ENCODE measurements at places on chromosomes 5 and 9.

DNA sequence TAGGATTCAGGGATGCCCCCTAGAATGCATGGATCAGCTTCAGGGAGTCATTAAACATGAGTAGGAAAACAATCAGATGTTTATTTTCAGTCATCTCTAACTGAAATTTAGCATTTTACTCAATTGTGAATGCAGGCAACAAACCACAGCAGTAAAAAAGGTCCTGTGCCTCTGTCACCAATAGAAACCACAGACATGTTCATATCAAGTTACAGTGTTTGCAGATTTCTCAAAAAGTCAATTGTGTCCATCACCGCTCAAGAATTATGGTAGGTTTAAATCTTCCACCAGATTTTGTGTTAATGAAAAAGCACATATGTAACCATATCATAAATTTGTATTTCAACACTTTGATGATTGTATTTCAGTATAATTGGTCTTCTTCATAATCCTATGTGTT, 68.4 kb upstream of the SLC1A1 start:
- DNase-seq, result no peak

DNA sequence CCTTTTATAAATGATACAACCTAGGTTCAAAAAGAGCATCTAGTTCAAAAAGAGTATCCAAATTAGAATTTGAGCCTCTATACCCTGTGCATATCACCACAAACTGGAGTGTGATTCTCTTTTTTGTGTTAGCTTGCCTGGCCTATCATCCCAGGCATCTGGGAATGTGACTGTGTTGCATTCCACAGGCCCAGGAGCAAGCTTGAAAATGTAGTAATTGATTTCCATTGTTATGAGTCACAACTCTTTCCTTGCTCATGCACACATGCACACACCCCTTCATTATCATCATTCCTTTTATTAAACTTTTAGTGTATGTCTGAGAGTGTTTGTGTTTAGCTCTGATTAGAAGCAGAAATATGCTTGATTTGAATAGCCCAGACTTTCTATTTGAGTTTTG, 75.2 kb downstream of the FCHO2 start:
- DNase-seq, result no peak

GRCh38 chr9:1273859-1274258, 223.7 kb downstream of the DMRT2 start:
- no peak for DNase-seq

GRCh38 chr5:120604884-120605283, 140.8 kb downstream of the PRR16 start:
- DNase-seq, result no peak

DNA sequence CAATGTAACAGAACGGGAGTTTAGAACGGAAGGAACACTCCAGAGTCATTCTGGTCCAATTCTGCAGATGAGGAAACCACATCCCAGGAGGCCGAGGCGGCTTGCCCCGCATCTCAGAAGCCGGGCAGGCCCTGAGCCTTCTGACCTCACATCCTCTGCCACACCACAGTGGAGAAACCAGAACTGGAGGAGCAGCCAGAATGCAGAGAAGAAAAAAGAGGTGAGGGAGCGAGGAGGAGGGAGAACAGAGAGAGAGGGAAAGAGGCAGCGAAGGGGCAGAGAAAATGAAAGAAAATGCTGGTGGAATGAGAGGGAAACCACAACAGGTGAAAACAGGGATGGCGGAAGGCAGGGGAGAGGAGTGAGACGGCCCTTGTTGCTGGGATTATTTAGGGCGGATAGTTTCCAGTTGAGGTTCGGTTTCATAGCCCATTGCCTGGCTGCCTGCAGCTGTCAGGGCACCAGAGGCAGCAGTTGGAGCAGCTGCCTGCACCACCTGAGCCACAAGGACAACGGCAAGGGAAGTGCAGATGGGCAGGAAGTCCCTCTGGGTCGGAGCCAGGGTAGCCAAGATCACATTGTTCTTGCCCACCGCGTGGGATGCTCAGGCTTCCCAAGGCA, at the start of gene HMHB1:
HMHB1 (plus strand) TSS at position 77 of the 621 bp plus-strand sequence.
- DNase-seq, result no peak

DNA sequence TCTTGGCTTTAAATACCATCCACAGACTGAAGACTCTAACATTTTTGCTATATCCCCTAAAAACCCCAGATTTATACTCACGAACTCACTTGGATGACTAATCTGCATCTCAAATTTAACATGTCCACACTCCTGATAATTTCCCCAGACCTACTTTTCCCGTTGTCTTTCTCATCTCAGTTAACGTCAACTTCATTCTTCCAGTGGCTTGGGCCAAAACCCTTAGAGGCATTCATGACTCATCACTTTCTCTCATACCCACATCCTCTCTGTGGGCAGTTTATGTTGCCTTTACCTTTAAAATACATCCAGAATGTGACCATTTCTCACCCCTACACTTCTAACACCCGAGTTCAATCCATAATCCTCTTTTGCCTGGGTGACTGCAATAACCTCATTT, 96.7 kb downstream of the EDIL3 start:
- DNase-seq, result no peak

GRCh38 chr5:169280286-169280685, 20.7 kb downstream of the SLIT3 start:
- DNase-seq, result no peak

- DNase-seq, result no peak
Measured at GRCh38 chr9:37968228-37968701, 64.3 kb upstream of the SLC25A51 start.

- DNase-seq, result no peak
Measured at GRCh38 chr5:57032151-57032551, 80.2 kb upstream of the MIER3 start.

GRCh38 chr9:134029248-134030226, 4.3 kb downstream of the BRD3OS start:
- DNase-seq, result no peak

DNA sequence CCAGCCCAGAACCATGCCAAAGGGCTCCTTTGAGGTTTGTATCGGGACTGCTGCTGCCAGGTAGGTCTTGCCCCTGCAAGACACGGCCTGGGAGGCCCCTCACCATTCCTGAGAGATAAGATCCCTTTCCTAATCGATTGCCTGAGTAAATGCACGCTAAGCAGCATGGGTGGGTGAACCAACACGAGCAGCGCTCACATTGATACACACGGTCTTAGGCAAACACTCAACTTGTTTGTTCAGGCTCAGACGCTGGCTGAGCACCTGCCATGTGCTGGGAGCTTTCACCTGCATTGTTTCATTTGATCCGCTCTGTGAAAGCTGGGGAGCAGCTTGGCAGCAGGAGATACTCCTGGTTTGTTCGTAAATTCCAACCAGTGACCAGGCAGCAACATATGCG, 76.9 kb upstream of the NEURL1B start:
- DNase-seq, result peak; percentile 92

GRCh38 chr9:27683181-27683580, 109.9 kb upstream of the C9orf72 start:
- no peak for DNase-seq

DNA sequence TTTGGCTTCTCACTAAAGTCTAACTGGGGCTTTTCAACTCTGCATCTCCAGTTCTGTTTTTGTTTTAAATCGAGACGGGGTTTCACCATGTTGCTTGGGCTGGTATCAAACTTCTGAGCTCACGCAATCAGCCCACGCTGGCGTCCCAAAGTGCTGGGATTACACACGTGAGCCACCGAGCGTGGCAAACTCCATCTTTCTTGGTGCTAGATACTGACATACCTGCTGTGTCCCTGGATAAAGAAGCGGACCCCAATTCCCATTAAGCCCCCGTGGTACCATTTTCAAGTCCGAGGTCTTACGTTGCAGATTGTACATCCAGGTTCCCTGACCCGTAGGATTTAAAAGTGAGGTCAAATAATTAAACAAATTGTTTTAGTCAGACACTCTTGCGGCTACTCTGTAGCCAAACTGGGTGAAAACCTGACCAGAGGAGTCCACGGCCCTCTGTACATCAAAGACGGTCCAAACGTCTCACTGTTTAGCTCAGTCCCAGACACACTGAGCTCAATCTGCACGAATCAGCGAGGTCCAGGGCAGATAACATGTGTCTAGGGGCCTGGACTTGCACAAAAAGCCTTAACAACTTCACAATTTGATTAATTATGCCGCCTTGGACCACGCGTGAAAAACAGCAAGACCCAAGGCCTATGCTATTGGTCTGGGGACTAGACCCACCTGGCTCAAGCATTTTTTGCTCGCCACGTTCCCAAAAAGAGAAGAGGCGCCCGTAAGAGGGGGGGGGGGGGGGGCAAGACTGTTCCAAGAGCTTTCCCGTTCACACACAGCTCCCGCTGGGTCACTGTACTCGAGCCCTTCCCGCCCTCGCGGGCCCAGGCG, 727 bp upstream of the DNAJA1 start:
- DNase-seq, result no peak

DNA sequence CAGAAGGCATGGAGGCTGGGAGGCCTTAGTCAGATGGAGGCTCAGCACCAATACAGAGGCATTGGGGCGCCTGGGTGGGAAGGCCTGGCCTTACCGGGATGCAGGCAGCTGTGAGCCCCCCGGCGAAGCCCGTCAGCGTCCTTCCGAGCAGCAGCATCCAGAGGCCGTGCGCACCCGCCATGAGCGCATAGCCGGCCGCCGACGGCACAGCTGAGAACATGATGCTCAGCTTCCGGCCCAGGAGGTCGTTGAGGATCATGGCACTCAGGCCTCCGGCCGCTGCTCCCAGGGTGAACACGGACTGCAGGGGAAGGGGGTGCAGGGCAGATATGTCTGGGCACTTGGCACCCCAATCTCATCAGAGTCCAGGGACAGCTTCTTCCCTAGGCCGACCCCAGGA, 2.0 kb downstream of the SLC2A6 start:
- no peak for DNase-seq

- no peak for DNase-seq
Measured at GRCh38 chr5:31596354-31596753, 42.6 kb upstream of the PDZD2 start.

- no peak for DNase-seq
Measured at GRCh38 chr5:82354543-82354942, 76.4 kb upstream of the RPS23 start.

- DNase-seq, result no peak
Measured at GRCh38 chr5:139117342-139117884, 80.8 kb downstream of the SIL1 start.

GRCh38 chr9:114414346-114414745, 26.6 kb upstream of the AKNA start:
- no peak for DNase-seq

DNA sequence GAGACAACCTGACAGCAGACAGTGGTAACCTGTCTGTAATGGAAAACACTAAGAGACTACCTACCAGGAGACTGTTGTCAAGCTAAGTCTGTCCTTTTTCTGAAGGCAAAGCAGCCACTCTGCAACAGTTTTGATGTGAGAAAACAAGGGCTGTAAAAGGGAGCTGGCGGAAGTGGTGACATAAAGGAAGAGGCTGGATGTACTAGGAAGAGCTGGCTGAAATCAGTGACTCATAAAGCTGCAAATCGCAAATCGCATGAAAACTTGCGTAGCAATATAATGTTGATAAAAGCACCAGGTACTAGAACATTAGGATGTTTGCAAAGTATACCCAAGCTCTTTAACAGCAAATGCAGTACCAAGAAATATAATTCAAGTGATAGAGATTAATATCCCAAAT, 1.4 kb downstream of the NSUN2 start:
- no peak for DNase-seq

DNA sequence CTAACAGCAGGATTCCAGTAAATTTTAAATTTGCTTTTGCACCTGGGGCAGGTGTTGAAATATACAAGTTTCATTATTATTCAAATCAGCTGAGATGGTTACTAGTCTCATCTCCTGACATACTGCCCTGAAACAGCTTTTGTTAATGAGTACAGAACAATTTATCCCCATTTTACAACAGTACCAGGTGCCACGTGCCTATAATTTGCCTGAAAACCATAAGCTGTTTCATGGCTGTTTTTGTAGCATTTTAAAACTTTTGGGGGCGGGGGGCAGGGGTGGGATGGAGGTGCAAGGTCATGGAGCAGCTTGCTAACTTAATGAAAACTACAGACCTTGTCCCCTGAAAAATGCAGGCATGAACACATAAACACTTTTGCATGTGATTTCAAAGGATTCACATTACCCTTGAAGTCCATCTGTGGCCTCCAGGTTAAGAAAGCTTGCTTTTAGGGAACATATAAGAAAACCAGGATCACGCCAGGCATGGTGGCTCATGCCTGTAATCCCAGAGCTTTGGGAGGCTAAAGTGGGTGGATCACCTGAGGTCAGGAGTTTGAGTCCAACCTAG, 42.1 kb downstream of the TIMD4 start:
- no peak for DNase-seq

DNA sequence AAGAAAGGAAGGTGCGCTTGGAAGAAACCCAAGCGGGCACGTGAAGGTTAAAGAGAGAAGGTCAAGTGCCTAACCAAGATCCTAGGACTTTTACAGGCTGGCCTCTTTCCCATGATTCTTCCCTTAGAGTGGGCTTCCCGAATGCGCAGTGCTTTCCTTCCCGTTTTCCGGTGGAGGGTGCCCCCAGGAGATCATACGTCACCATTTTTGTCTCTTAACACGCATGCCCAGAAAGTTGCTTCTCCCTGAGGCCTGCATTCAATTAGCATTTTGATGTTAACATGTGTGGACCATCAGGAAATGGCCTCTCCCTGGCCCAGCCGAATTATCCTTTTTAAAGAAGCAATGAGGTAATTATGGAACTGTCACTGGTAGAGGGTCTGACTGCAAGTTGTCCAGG, 1.9 kb upstream of the RUSC2 start:
- no peak for DNase-seq

DNA sequence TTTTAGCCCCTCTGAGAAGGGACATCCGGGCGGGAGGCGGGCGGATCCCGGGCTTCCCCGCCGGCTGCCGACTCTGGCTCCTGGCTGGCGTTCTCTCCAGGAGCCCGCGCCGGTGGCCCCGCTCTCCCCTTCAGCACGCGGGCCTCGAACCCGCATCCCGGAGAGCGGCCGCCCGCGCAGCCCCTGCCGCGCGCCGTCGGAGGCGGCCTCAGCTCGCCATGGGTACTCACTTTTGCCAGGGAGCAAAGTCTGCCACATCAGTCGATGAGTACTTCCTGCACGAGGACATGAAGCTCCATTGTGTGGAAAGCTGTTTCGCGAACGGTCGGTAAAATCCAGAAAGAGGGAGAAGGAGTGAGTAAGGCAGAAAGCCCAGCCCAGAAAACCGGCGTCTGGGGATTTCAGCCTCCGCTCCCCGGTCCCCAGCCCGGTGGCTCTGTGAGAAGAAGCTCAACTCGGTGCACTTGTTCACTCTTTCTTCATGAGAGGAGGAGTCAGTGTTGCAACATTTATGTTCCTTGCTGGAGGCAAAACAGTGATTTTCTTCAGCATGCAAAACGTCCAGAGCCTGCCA, at the start of gene PRLR:
PRLR (minus strand) TSS at position 450 of the 574 bp plus-strand sequence. CDS start 140,867 bp downstream, outside the sequence.
- DNase-seq, result no peak

- DNase-seq, result no peak
Measured at GRCh38 chr5:146656703-146657102, 140.7 kb upstream of the GPR151 start.

- DNase-seq, result no peak
Measured at GRCh38 chr5:482021-482420, 39.0 kb downstream of the EXOC3 start.

All from NCI-H510A (cell line).